ENCODE measurements at places on chromosomes 4 and X.
A peak's percentile ranks its signal among the peaks of the same experiment; 100 is the strongest.

DNA sequence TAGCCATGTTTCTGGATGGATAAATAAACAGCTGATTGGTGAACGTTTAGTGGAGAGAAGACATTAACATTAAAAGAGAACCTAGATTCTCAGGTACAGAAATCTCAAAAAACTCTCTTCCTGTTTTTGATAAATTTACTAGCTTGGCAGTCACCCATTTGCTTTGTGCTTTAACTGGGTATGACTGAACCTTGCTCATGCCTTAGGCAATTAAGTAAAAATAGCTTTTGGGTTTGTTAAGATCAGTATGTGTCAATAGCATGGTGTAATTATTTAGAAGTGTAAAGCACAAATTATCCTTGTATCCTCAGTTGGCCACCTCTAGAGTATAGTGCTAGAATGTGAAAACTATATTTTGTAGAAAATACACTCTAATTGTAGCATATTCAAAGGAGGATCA, 200.0 kb downstream of the CFAP299 start:
- no peak for DNase-seq

DNA sequence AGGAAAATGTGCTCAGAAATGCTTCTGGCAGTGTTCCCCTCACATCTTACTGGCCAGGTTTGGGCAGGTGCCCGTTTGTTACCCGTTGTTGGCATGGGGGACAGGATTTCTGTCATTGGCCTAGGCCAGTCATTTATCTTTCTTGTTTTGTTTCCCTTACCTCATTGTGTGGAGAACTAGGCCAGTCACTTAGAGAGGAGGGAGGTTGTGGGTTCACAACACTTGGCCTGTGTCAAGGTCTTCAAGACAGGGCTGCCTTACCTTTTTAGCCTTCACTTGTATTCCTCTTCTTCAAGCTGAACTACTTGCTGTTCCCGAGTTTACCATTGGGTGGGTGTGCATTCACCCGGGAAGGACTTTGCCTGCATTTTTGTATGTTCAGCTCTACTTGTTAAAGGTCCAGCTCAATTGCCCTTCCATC, 17.7 kb downstream of the SNX25 start:
- no peak for DNase-seq

- no peak for DNase-seq
Measured at GRCh38 chrX:11427453-11428071, 134.3 kb downstream of the AMELX start.

DNA sequence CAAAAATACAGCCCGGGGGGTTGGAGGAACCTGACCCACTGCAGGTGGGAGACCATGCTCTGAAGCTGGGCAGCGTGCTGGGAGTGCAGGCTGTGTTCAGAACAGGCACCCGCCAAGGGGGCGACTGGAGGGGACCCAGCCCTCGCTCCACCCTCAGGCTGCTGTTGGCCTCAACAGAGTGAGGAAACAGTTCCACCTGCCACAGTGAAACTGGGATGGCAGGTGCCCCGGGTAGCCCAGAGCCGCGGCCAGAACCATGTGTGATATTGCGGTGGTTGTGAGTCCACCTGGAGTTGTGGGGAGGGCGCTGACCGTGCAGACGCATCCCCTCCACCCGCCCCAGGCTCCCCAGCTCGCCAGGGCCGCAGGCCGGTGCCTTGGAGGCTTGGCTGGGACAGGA, 45.7 kb upstream of the PSAPL1 start:
- no peak for DNase-seq

DNA sequence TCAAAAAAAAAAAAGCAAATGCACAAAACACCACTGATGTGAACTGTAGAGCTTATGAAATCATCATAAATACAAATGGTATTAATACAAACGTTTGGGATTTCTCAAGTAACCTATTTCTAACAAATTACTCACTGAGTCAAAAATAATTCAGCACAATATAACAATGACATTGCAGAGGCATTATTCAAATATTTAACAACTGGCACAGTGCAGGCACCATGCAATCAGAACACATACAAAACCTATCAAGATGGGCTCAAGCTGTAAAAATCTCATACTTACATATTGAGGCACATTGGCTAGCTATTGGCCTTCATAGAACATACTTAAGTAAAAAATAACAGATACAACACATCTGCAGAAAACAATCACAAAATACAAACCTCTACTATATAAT, 81.1 kb downstream of the LRBA start:
- DNase-seq, result no peak

- no peak for DNase-seq
Measured at GRCh38 chrX:103329991-103330390, at the start of gene TCEAL7. TSS of gene TCEAL7 (plus strand) at chrX:103330239. CDS start at chrX:103331404, 1,165 bp downstream.

GRCh38 chr4:128856246-128856645, 46.7 kb downstream of the JADE1 start:
- no peak for DNase-seq

DNA sequence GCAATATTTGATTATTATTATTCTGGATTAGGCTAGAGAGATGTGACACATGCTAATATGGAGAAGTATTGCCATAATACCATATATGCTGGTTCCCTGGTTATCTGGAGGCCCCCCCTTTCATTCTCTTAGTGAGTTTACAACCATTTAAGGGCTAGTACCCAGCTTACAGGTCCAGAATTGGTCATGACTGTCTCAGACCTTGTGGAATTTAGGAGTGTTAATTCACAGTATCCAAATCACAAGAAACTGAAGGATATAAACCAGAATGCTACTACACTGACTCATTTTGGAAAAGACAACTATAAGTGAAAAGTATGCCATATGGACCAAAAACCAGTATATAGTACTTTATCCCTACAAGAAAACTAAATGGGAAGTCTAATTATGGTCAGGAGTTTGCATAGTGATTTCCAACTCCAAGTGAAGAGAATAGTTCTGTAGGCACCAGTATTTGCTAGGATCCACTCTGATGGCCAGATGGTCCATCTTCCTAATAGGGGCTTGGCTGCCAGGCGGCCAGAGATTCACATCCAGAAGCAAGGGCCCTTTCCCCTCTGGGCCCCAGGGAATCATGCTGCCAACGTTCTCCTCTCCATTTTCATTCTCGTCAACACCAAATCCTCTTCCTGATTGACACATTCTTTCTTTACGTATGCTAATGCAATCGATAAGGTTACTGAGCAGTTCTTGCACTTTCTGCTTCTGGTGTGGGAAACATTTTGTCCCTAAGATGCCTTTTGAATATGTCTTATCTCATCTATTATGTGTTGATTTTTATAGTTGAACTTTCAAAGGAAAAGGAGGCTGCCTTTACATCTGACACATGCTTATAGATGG, 123.6 kb downstream of the SHROOM3 start:
- no peak for DNase-seq

DNA sequence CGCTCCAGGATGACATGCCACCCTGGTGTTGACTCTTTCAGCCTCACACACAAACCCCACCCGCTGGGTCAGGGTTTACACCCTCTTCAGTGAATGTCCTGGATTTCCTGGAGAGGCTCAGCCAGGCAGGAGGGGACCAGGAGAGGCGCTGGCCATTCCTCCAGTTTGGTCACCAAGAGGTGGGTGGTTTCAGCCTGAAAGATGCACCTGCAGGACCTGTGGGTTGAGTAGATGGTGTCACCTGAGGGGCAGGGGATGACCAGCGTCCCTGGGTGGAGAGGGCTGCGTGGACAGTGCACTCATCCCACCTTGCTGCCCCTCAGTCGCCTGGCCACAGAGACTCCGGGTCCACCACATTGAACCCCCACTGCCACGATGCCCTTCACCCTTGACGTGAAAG, 179.7 kb downstream of the ASMT start:
- no peak for DNase-seq

GRCh38 chrX:37677243-37677642, 8.3 kb upstream of the XK start:
- no peak for DNase-seq

DNA sequence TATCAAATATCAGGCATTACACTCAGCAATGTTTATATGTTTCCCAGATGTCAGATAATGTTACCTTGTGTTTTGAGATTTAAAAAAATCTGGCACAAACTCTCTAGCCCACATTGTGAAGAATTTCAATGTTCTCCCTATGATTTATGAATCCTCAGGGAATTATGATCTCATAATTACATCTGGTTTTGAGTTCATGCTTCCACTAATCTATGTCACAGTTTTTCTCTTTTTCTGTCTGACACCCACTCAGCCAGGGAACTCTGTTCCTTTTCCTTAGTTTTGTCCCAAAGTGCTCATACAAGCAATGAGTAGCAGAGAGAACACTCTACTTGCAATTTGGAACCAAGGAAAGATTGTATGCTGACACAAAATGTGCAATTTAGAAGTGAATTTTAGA, 212.1 kb upstream of the POF1B start:
- DNase-seq, result no peak

GRCh38 chrX:12999422-12999821, 24.5 kb downstream of the TMSB4X start:
- DNase-seq, result peak; percentile 58

- no peak for DNase-seq
Measured at GRCh38 chr4:147772056-147772455, 40.2 kb downstream of the ARHGAP10 start.

GRCh38 chr4:31370866-31371465, 650.8 kb downstream of the PCDH7 start:
- no peak for DNase-seq

GRCh38 chr4:56863441-56864139, 42.1 kb upstream of the SPINK2 start:
- DNase-seq, result no peak

GRCh38 chrX:39260965-39261364, 459.7 kb downstream of the MID1IP1 start:
- no peak for DNase-seq

DNA sequence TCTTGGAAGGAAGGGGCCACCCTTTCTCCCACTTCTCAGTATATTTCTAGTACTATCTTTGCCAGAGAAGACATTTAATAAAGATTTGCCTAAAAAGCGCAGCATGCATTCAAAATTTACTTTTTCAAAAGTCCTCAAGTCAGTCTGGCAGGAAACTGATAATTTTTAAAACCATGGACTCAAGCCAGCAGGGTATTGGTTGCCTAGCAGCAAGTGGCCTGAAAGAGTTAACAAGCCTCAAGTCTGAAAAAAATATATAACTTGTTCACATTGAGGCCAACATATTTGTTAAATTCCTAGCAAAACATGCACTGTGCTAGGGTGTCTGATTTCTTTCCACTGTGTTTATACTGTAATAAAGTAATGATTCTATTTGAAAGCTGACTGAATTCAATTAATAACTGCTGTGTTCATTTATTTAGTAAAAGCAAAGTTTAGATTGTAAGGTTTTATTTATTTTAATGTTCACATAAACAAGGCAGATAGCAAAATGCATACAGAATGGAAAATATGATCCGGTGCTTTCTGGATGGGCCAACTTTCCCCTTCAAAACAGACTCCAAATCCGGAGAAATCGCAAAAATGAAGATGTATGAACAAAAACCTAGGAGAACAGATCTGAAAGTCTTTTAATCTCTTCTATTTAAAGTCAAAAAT, 218.5 kb upstream of the FGF13 start:
- DNase-seq, result no peak
